ENCODE measurements at places on chromosomes 1 and 21.

DNA sequence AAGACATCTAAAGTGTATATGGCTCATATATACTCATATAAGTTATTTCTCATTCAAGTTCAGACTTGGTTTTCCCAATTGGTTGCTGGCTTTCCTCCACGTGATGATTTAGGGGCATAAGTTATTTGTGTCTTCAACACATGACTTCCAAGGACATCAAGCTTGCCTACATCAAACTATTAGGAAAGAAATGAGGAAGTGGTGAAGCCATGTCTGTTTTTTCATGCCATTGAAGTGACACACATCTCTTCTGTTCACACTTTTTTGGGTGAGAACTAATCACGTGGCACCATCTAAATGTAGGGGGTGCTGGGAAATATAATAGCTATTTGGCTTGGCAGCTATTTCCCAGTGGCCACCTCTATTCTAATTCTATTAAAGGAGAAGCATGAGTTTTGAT is 282.1 kb downstream of the OMA1 start:
- no peak for DNase-seq

DNA sequence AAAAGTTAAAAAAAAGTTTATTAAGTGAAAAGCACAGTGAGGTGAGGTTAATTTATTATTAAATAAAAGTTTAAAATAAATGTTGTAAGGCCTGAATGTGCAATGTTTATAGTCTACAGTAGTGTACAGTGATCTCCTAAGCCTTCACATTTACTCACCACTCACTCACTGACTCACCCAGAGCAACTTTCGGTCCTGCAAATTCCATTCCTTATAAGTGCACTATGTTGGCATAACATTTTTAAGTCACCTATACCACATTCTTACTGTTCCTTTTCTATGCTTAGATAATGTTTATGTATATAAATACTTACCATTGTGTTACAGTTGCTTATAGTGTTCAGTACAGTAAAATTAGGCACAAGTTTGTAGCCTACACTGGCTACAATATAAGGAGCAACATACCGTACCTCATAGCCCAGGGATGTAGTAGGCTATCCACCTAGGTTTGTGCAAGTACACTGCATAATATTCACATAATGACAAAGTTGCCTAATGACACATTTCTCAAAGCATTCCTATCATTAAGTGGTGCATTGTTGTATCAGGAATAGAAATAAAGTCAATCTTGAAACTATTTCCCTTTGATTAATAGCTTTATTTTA is 426.5 kb upstream of the BRINP3 start:
- DNase-seq: no peak

- peak; percentile 42 for DNase-seq
These were observed 9.5 kb downstream of the TFF3 start for GRCh38 chr21:42305707-42306147.

DNA sequence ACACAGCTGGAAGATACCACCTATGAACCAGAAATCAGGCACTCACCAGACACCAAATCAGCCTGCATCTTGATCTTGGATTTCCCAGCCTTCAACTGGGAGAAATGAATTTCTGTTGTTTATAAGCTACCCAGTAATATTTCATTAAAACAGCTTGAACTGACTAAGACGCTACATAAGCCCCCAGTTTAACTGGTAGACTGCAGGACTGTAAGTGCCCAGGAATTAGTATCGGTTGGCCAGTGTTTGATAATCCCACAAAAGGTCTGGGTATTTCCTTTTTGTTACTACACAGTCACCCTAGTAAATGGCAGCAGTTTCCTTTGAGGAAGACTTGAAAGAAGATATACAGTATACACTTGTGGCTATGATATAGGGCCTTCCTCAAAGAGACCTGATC is 7.3 kb upstream of the SLC35D1 start:
- no peak for DNase-seq

- DNase-seq: no peak
These were observed 49.8 kb downstream of the DDR2 start for GRCh38 chr1:162682013-162682419.

DNA sequence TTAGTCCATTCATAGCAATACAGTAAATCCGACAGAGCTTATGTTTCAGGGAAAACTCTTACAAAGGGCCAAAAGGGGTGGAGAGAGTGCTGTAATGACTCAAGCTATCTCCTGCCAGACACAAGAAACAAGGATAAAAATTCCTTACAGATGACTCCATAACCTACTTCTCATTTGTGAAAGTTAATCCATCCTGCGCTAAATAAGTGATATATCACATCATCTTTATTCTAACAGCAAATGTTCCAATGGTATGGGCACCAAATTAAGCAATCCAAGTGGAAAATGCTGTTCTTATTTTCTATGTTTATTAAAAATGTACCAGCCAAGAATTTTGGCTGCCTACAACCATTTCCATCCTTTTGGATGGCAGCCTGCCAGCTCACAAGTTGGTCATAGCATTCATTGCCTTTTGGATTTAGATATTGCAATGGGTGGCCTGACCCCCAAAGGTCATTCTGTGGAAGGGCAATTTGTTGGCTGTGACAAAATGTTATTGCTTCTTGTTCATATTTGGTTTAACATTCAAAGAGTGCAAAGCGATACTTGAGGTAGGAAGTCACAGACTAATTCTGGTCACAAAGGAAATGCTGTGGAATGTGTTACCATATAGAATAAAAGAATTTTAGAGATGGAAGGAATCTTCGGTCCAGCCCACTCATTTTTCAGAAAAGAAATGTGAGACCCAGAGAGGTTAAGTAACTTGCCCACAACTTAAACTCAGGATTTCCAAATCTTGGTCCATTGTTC is 2.8 kb upstream of the ENAH start:
- DNase-seq: no peak

- DNase-seq: no peak
These were observed 1.7 kb downstream of the SYPL2 start for GRCh38 chr1:109468061-109468460.

DNA sequence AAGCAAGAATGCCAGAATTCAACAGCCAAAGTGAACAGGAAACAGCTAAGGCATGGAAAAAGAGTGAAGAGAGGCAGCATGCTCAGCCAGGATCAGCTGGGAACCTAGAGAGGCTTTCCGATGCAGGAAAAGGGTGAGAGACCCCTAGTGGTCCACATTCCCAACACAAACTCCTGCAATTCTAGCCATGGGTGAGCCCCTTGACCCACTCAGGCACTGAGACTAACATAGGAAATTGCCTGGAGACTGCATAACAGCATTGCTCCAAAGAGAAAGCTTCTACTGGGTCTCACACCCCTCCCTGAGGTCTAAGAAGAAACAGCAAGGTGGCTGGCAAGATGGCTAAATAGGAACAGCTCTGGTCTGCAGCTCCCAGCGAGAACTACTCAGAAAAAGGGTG is 123.2 kb downstream of the LHX8 start:
- DNase-seq: peak; percentile 83

DNA sequence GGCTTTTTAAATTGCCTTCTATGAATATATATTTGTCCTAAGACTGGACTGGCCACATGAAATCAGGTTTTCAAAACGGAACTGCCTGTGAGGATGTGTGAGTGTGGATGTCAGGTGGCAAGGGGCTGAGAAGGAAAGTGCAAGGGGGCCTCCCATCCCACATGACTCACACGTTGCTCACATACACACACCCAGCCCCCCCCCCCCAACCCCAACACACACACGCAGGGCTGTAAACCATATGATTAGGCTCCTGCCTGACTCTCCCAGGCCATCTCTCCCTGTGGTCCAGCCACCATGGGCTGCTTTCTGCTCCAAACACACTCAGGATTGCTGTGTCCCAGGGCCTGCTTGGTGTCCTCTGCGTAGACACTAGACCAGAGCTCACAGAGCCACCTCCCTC is 22.4 kb downstream of the DEGS1 start:
- no peak for DNase-seq

DNA sequence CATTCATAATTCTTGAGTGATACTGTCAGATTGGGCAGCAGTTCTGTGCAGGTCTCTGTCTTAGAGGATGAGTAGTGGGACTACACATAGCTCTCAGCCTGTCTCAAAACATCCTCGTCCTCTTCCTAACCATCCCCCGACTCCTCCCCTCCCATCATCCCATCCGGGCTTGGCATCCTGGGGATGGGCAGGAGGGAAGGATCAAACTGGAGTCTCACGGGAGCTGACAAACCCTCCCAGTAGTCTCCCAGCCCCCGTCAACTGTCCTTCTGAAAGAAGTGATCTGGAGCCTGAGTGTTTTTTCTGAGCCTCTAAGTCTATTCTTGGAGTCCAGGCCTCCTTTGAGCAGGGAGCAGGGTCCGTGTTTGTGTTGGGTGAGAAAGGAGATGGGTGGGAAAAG is 102.0 kb downstream of the PAX7 start:
- peak; percentile 49 for DNase-seq

DNA sequence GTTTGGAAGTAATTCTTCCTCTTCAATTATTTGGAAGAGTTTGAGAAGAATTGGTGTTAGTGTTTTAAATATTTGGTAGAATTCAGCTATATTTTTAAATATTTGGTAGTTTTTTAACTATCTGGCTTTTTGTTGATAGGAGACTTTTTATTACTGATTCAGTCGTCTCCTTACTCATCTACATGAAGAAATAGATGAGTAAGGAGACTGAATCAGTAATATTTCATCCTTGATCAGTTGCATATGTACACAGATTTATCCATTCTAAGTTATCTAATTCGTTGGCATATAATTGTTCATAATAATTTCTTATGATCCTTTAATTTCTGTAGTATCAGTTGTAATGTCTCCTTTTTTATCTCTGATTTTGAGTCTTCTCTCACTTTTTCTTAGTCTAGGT is 224.1 kb downstream of the GPR52 start:
- no peak for DNase-seq

DNA sequence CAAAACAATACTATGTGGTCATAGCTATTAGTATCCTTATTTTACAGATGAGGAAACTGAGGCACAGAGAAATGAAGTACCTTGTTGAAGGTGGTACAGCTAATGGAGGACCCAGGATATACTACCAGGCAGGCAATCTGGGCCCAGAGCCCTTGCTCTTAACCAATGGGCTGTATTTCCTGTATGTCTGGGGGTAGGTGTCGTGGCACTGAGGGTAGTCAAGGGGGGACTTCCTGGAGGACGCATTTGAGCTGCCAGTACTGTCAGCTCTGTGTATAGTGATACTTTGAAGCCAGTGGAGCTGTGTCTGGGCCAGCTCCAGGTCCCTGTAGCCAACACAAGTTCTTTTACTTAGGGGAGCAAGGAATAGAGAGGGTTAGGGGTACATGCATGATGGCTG is 34.9 kb downstream of the FAM151A start:
- no peak for DNase-seq
